NCI-H2107 (cell line): ENCODE measurements at places on chromosomes 13 and 19.

GRCh38 chr19:3131168-3131567 is 4.7 kb upstream of the GNA15 start:
- no peak for DNase-seq

- DNase-seq: no peak
These were observed 65.0 kb downstream of the RASA3 start for GRCh38 chr13:114067381-114067885.

DNA sequence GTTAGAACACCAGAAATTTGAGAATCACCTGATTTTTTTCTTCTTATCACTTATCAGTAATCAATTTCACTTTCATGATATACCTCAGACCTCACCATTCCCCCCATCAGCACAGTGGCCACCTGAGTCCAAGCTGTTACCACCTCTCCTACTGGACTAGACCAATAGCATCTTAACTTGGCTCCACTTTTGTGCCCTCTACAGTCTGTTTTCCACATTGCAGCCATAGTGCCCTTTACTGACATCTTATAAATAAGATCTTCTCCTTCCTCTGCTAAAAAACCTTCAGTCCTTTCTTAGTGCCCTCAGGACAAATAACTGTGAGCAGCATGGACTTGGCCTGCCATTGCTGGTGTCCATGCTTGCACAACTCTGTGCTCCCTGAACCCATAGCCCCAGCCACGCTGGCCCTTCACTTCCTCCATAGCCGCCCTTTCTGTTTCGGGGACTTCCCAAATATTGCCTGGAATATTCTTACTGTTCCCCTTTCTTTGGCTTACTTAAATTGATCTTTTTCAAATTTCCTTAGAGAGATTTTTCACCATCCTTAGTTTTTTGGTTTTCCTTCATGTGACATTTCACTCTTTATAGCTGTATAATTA is 380.8 kb downstream of the LMO7 start:
- no peak for DNase-seq

DNA sequence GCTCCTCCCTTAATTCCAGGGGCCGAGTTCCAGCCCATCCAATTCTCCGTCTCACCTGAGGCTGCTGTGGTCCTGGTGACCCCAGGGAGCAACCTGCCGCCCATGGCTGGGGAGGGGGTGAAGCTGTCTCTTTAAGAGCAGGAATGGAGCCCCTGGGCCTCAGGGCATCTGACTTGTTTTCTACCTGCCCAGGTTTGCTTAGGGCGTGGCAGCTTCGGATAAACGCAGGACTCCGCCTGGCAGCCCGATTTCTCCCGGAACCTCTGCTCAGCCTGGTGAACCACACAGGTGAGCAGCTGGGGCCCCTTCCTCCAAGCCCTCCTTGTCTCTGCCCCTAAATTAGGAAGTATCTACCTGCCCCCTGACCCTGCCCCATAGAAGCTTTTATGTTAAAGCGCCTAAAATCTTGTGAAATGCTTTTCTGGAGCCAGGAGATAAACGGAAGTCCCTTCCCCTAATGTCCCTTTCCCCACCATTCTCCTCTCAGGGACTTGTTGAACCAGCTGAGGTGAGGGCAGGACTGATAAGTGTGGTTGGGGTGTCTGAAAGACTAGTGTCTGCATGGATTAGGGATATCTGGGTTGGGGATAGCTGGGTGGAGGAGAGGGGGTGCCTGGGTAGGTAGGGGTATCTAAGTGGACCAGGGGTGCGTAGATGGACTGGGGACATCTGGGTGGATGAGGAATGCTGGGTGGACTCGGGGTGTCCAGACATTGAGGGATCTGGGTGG is 614 bp downstream of the FXYD3 start:
- DNase-seq: no peak

DNA sequence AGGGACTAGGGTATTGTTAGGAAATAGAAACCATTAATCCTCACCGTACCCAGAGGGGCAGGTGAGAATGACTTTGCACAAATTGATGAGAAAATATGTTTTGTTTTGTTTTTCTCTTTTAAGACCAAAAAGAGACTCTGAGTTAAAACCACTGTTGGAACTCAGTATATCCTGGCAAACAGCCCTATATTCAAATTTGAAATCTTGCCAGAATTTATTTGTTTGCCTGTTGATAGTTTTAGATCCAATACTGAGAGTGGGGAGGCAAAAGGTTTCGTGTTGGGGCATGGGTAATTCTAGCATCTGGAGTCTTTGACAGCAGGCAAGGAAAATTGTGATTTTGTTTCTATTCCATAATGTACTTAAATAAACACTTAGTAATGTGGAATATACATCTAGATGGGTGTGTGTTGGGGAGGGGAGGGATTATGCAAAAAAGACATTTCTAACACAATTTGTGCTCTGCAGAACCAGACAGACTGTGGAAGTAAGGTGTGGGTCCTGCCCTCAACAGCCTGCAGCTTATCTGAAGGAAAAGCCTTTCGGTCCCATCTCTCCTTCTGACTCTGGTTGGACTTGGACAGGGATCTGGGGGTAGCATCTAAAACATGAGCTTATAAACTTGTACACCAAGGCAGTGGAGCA is 190.7 kb downstream of the OXGR1 start:
- no peak for DNase-seq

- DNase-seq: no peak
These were observed 59.4 kb upstream of the POSTN start for GRCh38 chr13:37657956-37658355.

DNA sequence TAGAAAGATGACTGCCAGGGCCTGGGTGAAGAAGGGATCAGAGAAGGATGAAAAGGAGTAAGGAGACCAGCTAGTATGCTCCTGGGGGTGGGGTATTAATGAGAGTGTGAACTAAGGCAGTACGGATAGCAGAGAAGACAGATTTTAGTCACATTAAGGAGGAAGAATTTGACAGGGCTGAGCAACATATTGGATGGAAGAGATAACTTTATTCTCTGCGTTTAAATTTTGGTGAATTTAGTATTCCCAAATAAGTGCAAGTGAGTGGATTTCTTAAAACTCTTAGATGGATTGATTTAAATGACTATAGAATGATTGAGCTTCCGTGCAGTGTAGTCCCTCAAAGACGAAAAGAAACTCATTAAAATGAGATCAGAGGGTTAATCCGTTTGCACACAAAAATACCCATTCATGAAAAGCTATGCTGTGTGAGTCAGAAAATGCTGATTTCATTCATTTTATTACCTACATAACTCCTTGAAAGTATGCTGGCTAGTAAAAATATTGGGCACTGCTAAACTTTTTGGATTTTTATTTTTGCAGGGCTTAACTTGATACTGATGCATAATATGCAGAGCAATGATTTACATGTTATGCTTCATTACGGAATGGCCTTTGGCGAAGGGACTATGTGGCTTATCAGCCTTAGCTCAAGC is 54.1 kb downstream of the WDFY2 start:
- no peak for DNase-seq

DNA sequence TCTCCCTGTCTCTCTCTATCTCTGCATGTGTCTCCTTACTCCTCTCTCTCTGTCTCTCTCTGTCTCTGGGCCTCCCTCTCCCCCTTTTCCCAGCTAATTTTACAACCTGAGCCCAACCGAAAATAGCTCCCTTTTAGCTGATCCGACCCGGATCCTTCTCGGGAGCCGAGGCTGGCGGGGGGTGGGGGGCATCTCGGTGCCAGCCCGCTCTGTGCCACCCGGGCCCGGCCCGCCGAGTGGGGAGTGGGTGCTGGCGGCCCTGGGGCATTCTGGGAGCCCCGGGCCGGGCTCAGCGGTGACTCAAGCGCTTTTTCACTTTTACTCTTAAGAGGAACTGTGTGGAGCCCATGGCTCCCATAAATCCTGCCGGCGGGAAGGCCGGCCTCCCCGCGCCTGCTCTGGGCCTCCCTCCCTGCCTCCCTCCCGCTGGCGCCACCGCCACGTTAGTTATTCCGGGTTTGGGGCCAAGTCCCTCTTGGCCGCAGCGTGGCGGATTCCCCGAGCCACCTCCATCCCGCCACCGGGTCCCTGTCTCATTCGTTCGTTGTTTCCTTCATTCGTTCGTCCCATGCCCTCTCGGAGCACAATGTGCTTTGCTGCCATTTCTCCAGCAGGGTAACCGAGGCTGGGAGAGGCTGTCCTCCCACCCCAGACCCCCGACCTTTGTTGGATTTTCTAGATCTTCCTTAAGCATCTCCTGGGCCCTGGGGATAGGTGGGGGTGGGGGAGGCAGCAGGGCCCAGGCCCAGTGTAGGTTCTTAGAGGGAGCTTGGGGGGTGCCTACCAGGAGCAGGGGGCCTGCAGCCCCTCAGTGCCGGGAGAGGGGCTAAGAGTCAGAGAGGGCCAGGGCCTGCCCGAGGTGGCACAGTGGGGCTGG is 3.2 kb downstream of the NFIC start:
- no peak for DNase-seq

GRCh38 chr13:25886438-25887214 is 165.2 kb downstream of the SHISA2 start:
- no peak for DNase-seq

GRCh38 chr19:48742096-48742495 is 1.7 kb upstream of the RASIP1 start:
- no peak for DNase-seq

GRCh38 chr13:59345311-59345710 is 818.4 kb downstream of the DIAPH3 start:
- DNase-seq: no peak

DNA sequence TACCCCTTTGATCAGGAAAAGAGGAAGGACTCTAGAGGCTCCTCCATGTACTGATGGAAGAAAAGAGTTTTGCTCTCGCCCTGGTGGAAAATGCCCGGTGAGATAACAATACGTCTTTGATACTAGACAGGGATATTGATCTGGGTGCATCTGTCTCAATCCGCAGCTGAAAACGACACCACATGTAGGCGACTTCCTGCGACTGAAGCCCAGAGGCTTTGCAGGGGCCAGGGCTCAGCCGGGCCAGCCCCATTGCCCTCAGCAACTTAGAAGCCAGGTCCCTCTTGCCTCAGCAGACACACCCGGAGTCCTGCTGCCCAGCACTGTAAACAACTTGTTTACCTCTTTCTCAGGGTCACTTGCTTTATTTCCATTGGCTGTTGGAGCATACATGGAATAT is 409.4 kb downstream of the IRS2 start:
- no peak for DNase-seq
